ENCODE measurements at places on chromosomes 12 and 14.
A peak's percentile ranks its signal among the peaks of the same experiment; 100 is the strongest.

DNA sequence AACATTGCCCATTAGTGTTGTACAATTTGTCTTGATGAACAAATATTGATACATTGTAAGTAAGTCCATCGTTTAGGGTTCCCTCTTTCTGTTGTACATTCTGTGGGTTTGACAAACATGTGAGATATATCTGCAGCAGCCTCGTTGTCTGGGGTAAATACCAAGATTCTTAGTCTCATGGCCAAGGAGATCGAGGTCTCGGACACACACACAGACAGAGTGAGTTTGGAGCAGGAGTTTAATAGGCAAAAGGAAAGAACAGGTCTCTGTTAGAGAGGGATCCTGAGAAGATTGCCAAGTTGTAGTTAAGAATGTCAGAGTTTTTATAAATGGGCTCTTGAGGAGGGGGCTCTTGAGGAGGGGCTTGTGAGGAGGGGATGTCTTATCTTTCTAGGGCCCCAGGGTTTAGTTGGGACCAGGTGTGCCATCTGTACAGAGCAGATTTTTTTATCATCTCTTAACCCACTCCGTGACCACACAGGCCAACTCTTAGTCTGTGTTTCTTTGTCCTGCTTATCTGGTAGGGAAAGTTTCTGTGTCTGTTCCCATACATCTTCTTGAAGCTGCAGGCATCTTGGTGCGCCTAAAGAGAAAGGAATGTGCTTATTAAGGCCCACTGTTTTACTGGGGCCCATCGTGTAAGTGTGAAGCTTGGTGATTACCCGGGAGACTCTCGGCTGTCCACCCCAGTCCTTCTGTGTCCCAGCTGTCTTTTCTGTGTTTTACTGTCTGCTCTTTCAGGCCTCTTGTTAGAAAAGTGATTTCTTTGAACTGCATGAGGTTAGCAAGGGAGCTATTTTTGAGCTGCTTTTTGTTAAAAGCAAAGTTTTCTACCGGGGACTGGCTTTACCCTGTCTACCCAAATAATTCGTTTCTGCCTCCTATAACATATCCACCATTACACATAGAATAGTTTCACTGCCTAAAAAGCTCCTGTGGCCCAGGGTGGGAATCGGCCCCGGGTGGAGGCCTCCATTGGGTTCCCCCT, 22.4 kb upstream of the CLEC2D start:
- no peak for DNase-seq

DNA sequence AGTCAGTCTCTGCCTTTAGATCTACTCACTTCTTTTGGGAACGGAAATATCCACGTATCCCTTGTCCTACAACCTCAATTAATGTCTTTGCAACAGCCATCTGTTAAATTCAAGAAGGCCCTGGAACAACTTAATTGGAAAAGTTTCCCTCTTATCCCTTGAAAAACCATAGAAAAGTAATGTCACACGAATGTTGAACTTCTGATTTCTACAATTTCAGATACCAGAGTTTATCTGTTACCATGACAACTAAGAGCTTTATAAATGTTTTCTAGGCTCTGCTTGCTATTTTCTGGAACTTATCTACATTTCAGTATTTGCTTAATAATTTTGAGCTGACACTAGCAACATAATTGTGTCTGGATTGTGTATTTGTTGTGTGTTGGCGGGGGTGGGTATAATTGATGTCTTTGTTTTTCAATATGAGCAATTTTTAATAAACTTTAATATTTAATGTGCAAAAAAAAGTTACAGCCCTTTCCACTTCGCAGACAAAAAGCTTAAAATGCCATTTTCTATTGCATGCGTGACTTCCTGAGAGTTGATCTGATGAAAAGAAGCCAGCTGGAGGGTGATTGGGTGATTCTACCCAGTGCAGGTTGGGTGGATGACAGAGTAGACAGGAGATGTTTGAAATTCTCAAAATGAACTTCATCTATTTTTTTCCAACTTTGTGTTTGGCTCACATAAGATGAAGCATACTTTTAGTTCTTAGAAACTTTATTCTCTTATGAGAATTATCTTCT, 11.8 kb upstream of the EDDM3A start:
- DNase-seq: no peak

DNA sequence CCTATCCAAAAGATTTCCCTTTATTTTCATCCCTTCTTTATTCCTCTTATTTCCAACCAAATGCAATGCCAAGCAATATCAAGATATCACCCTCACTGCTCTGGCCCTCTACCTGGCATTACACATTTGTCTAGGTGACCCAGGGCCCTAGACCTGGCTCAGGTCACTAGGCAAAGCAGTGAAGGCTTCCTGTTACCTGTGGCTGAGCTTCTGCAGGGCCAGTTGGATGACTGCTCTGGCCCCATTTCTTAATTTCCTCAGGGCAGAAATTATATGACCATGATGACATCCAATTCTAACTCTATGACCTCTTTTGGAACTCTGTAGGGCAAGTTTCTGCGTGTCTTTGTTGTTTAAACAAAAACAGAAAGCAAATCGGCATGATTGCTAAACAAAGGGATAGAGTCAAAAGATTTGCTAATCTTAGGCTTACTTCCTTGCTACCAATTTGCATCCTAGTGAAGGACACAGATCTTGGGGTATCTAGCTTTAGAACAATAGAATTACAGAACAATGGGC, 7.4 kb upstream of the CCDC198 start:
- no peak for DNase-seq

DNA sequence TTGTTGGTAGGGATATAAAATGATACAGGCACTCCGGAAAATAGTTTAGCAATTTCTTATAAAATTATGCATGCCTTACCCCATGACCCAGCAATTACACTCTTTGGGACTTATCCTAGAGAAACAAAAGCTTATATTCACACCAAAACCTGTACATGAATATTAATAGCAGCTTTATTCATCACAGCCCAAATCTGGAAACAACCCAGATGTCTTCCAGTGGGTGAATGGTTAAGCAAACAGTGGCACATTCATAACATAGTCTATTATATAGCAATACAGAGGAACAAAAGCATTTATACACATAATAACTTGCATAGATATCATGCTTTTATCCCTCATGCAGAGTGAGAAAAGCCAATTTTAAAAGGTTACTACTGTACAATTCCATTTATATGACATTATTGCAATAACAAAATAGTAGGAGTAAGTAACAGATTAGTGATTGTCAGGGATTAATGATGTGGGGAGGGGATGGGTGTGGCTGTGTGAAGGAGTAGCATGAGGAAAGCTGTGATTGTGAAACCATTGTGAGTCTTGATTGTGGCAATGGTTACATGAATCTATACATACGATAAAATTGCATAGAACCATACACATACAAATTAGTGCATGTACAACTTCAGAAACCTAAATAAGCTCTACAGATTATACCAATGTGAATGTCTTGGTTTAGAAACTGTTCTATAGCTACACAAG, 363.1 kb upstream of the OR4E1 start:
- no peak for DNase-seq

DNA sequence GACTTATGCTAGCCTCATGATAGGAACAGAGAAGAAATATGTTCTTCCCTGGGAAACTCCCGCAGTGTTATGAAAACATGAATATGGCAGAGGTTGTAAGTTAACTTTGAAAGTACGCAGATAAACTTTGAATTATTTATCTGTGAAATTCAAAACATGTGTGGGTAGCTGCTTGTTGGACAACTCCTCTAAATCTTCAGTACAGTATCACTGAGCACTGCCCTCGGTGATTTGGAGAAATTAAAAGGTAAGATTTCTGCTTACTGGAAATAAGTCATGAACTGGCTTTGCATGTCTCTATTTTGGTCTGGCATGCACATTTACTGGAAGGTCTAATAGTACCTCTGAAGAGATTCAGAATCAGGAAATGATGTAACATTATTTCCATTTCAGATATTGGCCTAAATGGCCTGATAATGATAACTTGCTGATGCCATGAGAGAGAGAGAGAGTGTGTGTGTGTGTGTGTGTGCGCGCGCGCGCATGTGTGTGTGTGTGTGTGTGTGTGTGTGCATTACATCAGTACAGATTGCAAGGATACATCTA, 1441.9 kb upstream of the FLRT2 start:
- no peak for DNase-seq

DNA sequence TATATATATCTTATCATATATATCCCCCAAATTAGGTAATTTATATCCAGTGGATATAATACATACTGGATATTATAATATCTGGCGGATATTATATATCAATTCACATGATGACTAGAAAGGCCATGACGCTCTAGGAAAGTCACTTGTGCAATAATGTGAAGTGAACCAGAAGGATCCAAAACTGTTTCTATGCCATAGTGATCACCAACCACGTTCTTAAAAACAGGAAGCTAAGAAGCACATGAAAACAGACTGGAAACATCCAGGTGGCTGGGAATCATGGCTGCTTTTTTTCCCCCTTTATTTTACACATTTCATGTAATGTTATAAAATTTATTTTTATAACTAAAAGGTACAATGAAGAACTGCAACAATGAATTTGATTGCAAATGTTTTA, 1.4 kb downstream of the GUCY2C start:
- DNase-seq: no peak

GRCh38 chr14:61103541-61104339, 122.7 kb downstream of the SLC38A6 start:
- no peak for DNase-seq

DNA sequence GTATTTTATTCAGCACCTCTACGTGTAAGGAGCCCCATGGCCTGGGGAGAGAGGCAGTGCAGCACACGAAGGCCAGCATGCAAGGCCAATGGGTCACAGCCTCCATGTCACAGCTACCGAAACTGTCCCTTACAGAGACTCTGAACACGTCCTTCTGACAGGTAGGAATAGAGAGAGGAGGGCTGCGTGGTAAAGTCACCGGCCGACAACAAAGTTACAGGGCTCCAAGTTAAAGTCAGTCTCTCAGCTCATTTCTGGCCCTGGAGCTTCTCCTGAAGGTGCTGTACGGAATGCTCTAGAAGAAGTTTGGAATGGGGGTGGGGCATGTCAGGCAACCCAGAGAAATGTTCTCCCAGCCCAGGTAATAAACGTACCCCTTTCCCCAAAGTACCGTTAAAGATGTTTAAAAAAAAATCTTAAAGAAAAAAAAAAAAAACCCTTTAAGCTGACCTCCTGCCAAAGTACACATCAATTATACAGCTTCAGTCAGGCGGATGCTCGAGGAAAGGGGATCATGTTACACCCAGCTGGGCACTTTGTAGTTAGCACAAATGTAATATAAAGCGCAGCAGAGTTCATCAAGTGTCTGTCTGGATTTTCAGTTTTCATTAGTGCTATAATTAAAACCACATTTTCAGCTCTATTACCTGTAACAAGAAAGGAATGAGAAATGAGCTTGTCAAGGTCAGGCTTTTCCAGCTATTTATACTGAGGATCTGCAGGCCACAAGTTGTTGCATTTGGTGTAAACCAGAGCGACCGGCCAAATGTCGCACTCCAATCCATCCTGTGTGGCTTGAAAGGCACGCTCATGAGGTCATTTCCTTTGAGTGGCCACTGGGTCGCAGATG, 53.3 kb upstream of the CDKN3 start:
- DNase-seq: peak; percentile 84

DNA sequence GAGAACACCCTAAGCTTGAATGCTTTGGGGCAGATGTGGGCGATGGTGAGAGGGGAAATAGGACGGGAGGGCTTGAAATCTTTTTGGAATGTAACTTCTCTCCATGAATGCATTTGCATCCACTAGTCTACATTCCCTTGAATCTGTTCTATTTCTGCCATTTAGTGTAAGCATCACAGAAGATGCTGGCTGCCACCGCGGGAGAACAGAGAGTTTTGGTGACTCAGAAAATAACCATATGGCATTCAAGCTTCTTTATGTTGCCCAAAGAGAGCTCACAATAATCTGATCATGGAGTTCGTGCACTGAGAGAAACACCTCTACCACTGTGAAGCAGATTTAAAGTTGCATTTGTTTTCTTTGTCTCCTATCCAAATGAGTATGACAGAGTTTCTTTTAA, 52.6 kb upstream of the OTX2 start:
- no peak for DNase-seq

- no peak for DNase-seq
Observed at GRCh38 chr14:23610090-23610814, 25.9 kb upstream of the DHRS2 start.

DNA sequence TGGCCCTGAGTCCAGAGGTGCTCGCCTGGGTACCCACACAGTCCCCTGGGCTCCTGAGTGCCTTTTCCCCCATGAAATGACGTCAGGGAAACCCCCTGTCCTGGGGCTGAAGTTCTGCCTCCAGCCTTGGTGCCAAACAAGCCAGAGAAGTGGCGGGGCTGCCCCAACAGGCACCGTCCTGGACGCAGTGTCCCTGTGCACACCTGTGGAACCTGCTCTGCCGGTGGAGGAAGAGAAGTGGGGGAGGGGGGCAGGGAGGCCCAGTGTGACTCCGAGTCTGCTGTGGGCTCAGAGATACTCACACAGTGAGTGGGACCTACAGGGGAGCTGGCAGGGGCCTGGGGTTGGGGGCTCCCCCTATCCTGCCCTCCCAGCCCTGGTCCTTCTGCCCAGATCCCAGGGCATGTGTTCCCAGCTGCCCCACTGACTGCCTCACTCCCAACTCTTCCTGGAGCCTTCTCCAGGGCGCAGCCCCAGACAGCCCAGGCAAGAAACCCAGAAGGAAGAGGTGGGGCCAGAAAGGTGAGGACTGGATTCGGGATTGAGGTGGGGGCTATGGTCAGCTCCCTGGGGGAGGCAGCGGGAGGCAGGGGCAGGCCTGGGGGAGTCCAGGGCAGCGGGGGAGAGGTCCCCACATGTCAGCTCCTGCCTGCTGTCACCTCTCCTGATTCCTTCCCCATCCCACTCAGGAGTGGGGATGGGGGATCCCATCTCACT, 24.7 kb downstream of the CCDC85C start:
- DNase-seq: no peak

- no peak for DNase-seq
Observed at GRCh38 chr12:6849976-6850560, 1.0 kb downstream of the CDCA3 start.

DNA sequence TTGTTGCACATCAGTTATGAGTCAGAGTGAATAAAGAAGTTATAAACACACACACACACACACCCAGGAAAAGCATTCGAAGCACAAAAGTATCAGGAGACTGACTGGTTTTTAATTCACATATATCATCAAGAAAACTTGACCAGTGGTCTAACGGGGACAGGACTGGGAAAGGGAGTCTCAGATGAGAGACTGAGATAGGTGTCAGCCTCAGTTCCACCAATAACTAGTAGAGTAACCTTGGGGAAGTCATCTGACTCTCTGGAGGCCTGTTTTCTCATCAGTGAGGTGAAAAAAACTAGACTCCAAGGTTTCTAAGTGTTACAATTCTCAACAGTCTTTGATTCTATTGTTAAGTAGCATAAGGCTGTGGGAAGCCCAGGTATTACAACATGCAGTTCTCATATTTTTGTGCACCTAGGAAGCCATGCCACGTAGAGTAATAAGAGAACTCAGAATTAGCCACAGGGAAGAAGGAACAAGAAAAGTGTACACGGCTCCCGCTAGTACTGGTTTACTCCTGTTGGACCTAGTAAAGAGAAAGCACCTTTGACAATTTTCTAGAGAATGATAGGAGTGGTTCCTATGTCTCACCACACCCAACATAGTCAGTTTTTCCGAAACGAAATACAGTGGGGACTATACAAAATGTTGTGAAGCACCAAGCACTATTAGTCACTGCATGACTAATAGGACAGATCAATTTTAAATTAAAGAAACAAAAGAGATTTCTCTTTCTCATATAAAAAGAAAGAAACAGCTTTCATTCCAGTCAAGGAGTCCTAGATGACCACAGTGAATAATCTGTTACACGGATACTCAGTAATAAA, 5.0 kb downstream of the PPTC7 start:
- no peak for DNase-seq

- no peak for DNase-seq
Observed at GRCh38 chr12:4451694-4452093, 6.1 kb upstream of the FGF6 start.

- DNase-seq: no peak
Observed at GRCh38 chr14:92970271-92970670, 47.3 kb downstream of the CHGA start.

GRCh38 chr14:93269341-93270068, 62.4 kb downstream of the UBR7 start:
- DNase-seq: no peak
